Hematopoietic multipotent progenitor cell treated with erythropoietin and hydrocortisone succinate and interleukin-3 and kit ligand, for 6 days (in vitro differentiated cells): ENCODE measurements at places on chromosomes 4 and X.

GRCh38 chr4:137090951-137091350, 441.3 kb downstream of the PCDH18 start:
- no peak for DNase-seq

DNA sequence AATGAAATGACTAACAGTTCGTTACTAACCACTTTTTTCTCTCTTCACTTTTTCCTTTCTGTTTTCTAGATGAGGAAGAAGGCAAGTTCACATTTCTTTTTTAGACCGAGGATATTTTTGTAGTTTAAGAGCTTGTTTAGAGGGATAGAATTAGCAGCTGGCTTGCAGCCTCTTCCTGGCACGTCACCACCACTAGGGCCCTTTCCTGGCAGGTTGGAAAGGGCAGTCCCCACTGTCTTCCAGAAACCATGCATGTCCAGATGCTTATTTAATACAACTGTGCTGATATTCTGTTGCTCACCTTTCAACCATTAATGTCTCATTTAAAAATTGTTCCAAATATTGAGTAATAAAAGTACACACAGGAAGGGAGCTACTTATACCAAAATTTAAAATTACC, 209.5 kb upstream of the PACRGL start:
- no peak for DNase-seq

DNA sequence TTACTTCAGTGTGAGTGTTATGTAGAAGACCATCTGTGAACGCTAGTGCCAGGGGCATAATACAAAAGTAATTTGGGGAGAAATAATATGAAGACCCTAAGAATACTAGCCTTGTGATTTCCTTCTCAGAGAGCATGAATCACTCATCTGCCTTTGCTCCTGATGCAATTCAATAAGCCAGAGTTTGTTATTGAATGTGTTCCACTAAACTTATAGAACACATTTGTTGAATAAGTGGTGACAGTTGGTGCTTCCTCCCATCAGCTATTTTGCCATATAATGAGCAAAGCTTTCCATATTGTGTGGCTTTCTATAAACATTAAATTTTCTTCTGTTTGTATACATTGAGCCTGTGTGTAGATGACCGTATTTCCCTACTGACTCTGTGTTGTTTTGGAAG, 136.4 kb upstream of the QRFPR start:
- no peak for DNase-seq

GRCh38 chr4:185895351-185895750, 83.4 kb upstream of the SORBS2 start:
- DNase-seq = no peak
